CD4-positive, alpha-beta T cell treated with Interleukin-4 for 4 hours (primary cell): ENCODE measurements at places on chromosomes 7 and 10.

- DNase-seq, result no peak
Observed at GRCh38 chr10:10661176-10661575, 356.5 kb upstream of the CELF2 start.

DNA sequence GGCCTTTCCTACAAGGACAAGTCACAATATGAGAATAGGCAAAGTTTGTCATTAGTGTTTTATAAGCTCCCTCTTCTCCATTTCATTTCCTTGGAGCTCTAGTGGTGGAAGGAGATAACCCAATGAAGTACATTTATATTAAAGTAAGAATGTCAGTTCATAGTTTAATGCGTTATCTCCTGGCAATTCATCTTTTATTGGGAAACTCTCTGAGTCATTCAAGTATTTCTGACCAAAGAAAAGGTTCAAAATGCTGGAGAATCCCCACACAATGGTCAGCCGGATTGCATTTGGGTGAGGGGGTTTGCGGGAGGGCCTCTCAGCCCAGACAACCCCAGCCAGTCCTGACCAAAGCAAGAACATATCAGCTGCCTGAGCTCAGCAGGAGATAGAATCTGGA lies 321.5 kb upstream of the NRP1 start:
- no peak for DNase-seq

DNA sequence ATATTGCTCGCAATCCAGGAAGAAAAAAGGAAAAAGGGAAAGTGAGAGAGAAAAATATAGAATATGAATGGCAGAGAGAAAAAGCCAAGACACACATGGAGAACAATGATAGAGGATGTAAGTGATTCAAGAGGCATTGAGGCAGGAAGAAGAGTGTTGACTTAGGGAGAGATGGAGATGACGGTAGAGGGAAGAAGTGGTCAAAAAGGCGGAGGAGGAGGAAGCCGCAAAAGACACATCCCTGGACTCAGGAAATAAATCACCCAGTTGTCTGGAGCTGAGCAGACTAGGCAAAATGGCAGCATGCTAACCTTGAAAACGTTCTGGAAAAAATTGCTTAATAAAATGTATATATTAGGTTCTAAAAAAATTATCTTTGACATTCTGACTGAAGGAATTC lies 17.7 kb upstream of the GPR37 start:
- DNase-seq, result no peak

GRCh38 chr10:73910764-73911552 lies at the start of gene PLAU:
TSS of gene PLAU (plus strand) at chr10:73911132. CDS start at chr10:73911556, 424 bp downstream.
- no peak for DNase-seq

DNA sequence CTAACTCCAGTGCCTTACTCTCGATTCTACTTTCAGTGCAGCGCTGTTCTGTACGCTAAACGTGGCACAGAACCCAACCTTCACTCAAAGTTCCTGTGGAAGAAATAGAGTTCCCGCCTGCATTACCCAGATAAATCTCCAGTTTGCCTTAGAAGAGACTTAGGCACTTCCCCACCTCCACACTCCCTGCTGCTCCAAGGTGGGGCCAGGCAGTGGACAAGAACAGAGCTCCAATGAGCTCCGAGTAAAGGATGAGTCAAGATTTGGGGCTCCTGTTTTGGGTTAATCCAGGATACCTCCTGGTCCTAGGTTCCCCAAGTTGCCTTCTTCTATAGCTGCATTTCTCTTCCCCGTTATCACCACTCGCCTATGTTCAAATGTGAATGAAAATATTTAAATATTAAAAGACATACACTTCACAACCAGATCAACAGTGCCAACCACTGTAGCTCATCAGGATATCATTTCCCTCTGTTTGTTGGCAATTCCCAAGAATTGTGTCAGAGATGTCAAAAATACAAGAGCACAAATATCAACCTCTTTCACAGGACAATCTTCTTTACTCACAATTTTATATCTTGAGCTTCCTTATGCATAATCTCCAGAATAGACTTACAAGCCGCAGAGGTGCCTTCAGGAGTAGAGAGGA lies 48.0 kb downstream of the MALSU1 start:
- no peak for DNase-seq

DNA sequence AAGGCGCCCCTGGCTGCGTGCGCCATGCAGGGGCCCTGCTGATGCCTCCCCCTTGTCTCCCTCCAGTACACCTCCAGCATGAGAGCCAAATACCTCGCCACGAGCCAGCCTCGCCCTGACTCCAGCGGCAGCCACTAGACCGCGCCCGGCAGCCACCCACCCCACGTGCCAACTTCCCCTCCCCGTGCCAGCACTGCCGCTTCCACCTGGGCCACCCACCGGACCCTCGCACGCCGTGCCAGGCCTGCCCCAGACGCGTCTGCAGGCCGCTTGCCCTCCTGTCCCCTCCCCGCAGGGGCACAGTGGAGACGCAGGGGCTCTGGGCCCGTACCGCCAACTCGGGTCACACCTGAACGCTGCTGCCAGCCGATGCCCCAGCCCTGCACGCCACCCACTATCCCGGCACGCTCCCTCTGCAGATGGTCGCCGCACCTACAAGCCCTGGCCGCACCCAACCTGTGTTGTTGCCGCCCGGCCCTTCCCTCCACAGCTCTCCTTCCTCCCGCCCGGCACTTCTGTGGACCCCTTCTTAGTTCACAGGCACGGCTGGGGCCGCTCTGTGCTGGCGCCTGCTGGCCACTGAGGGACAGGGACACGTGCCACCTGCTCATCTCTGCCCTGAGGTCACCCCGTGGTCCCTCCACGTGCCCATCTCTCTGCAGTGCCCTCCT lies 26.3 kb upstream of the AMZ1 start:
- DNase-seq, result no peak
